Stimulated activated CD4-positive, alpha-beta T cell treated with anti-CD3 and anti-CD28 coated beads, Interleukin-2, amount 100 ng/mL, for 4 hours (primary cell): ENCODE measurements at places on chromosomes 2 and 18.

DNA sequence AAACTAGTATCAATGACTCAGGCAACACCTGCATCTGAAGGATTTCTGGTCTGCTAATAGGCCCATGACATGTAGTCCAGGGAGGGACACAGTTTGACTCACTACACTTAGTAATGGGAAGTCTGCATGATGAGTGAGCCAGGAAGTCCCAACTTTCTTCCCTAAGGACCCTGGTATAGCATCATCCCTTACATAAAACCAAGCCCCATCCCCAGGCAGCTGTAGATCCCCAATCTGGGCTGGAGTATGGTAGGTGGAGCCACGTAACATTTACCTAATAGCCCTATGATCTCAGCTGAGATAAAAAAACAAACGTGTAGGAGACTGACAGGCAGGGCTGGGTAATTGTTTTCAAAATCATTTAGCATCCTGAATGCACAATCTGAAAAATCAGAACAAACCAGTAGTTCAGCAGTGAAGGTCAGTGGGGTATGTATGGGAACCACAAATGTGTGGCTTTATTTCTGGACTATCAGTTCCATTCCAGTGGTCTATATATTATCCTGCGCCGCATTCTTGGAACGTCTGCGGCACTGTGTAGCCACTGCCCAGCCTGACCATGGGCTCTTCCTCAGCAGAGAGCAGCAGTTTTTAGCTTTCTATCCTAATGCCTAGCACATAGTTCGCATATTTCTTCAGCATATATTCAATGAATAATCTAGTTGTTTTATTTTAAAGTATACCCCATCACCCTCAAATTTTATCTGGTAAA lies 33.5 kb downstream of the EPB41L3 start:
- no peak for DNase-seq

DNA sequence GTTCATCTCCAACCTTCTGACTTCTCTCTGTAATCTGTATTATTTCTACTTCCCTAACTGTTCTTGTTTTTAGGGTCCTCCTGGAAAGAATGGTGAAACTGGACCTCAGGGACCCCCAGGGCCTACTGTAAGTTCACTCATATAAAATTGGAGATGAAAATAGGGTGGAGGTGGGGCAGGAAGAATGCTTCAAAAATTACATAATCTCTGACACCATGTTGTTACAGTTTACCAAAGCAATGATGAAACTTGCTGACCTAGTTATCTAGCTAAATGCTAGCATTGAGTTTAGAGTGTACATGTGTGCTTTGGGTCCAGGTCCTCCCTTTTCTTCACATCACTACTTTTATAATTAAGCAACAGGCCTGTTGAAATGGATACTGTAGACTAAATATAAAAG lies 23.1 kb downstream of the COL3A1 start:
- no peak for DNase-seq

- no peak for DNase-seq
These were observed 128.6 kb downstream of the ZNF532 start for GRCh38 chr18:58993260-58993659.

- DNase-seq = no peak
These were observed 73.5 kb downstream of the GALNT3 start for GRCh38 chr2:165720511-165720910.

DNA sequence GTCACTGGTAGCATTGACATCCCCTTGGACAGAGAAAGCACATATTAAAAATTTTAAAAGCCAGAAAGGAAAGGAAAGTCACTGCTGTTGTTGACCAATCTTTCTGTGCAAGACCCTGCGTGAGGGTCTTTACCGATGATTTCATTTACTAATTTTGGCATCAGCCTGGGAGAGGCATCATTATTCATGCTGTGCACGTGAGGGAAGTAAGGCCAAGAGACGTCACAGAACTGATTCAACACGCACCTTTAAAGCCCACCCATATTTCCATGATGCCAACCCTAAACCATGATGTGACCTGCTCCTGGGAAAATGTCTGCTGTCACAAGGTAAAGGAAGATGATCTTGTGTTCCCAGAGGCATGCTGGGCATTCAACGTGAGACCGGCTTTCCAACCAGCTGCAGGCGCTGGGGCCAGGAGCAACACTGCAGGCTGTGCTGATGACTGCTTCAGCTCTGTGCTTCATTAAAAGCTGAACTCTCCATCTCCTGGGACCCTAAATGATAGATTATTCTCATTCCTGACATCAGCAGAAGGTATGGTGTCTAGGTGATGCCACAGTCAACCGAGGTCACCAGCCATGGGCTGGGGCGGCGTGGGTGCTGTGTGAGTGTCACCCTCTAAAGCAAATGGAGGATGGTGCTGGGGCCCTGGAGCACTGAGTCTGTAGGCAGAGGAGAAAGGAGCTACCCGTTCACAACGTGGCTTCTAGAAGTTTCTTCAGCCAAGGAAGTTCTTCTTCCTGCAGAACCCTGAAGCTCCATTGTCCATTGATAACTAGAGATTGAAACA lies 53.9 kb downstream of the TMEM18 start:
- DNase-seq = no peak

DNA sequence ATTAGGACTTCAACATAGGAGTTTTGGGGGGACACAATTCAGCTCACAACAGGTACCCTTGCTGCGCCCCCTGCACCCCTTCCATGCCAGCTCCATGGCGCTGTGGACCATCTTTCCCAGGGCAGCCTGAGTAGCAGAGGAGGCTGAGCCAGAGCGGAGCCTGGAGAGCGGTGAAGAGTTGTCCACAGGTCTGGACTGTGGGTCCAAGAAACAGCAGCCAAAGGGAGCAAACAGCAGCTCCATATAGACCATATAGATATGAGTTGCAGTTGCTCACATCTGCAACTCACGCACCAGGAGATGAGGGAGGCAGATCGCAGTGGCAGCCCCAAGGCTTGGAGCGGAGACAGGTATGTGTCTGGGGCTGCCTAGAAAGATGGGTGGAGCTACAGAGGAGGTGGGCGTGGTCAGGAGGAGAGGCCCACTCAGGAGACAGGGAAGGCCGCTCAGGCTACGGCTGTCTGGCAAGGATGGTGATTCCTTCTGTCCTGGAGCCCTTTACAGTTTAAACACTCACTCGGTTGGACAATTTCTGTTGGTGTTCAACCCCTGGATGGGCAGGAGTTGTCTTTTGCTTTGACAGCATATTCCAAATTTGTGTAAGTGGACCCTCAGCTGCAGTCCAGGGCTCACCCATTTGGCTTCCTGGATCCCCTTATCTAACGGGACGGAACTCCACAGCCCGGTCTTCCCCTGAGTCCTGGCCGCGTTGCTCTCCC lies 155.1 kb downstream of the LPIN1 start:
- no peak for DNase-seq
